HFF-Myc (cell line): ENCODE measurements at places on chromosomes 3 and 15.

- no peak for DNase-seq
Observed at GRCh38 chr3:63993653-63994079, 29.6 kb downstream of the PSMD6 start.

- DNase-seq: no peak
Observed at GRCh38 chr15:61489571-61489970, 260.5 kb upstream of the RORA start.

- DNase-seq: no peak
Observed at GRCh38 chr15:62894322-62895085, 148.0 kb upstream of the TPM1 start.

GRCh38 chr15:68403161-68403941, 28.6 kb downstream of the ITGA11 start:
- no peak for DNase-seq

DNA sequence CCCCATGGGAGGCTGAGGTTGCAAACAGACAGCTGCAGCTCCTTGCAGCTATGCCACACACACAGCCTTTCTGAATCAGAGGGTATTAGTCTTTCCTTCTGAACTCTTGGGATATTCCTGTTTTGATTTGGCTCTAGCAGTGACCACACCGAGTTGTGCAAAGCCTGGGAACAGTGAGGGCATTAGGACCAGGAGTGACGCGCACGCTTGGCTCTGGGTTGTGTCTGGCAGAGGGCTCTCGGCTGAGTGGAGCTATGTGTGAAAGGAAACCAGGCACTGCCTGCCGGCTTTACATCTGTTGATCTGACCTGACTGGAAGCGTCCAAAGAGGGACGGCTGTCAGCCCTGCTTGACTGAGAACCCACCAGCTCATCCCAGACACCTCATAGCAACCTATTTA, at the start of gene GALNT15:
TSS of gene GALNT15 (plus strand) at position 292 of the 400 bp plus-strand sequence. CDS start 472 bp downstream, outside the sequence.
- DNase-seq: peak; percentile 63

DNA sequence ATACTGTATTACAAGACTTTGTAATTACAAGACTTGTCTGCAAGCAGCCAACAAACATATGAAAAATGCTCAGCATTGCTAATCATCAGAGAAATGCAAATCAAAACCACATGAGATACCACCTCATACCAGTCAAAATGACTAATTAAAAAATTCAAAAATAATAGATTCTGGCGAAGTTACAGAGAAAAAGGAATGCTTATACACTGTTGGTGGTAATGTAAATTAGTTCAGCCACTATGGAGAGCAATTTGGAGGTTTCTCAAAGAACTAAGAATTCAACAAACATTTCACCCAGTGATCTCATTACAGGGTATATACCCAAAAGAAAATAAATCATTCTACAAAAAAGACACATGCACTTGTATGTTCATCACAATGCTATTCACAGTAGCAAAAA, 617.5 kb upstream of the CCDC54 start:
- no peak for DNase-seq

GRCh38 chr3:53170325-53171063, 9.5 kb downstream of the PRKCD start:
- no peak for DNase-seq

GRCh38 chr3:47427866-47428265, 47.0 kb downstream of the PTPN23 start:
- DNase-seq: no peak

GRCh38 chr15:25737218-25737643, 125.9 kb downstream of the ATP10A start:
- DNase-seq: no peak

DNA sequence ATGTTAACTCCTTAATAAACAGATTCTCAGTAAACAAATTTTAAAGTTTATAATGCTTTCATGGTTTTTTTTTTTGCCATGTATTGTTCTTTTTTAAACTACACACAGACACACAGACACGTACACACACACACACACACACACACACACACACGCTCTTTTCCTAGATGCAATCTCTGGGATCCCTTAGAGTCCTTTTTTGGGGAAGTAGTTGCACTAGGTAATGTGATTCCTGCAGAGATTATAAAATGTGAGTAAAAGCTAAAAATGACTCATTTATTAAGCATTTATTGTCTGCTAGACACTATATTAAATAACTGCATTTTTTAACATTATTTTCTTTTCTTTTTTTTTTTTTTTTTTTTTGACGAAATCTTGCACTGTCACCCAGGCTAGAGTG, 19.9 kb downstream of the NDUFB5 start:
- no peak for DNase-seq

DNA sequence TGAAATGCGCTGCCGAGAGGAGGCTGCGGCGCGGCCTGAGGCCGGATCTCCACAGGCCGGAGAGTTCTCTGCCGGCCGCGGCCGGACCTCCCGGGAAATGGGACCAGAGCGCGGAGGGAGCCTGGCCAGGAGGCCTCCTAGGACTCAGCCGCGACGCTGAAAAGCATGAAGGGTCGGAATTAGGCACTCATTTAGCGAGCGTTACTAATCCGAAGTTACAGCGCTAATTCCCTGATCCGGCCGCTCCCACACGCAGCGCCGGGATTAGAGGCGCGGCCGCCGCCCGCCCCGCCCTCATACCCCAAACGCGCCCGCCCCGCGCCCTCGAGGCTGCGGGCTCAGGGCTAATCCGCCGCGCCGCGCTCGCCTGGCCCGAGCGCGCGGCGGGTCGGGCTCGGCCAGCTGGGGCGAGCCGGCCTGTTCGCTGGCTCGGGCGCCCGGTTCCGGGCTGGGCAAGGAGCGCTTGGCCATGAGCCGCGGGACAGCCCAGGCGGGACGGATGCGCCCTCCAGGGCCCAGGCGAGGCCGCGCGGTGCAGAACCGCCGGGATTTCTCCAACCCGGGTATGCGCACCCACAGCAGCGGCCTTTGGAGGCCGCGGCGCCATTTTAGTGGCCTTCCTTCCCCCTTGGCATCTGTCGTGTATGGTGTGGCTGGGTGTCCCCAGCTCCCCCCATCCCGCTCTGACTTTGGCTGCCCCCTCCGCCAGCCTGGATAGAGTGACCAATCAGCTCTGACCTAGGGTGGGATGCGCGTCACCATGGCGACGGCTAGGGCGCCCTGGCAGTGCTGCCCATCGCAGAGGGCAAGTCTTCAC, 36.8 kb upstream of the POLG start:
- DNase-seq: no peak

DNA sequence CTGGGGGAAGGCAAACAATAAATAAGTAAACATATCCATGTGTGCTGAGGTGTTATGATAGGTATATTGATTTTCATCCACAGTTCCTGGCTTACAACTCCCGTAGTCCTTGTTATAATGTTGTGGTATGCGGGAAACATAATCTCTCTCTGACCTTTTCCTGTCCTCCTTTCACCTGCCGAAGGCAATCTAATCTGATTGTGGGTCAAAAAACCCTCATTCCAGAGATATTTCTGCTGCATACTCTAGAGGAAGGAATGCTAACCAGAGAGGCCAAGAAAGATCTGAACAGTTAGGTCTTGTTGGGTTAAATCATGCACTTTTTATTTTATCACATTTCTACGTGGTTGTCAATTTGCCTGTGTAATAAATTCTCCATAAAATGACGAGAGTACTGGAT, 383.6 kb upstream of the SEMA6D start:
- DNase-seq: no peak

DNA sequence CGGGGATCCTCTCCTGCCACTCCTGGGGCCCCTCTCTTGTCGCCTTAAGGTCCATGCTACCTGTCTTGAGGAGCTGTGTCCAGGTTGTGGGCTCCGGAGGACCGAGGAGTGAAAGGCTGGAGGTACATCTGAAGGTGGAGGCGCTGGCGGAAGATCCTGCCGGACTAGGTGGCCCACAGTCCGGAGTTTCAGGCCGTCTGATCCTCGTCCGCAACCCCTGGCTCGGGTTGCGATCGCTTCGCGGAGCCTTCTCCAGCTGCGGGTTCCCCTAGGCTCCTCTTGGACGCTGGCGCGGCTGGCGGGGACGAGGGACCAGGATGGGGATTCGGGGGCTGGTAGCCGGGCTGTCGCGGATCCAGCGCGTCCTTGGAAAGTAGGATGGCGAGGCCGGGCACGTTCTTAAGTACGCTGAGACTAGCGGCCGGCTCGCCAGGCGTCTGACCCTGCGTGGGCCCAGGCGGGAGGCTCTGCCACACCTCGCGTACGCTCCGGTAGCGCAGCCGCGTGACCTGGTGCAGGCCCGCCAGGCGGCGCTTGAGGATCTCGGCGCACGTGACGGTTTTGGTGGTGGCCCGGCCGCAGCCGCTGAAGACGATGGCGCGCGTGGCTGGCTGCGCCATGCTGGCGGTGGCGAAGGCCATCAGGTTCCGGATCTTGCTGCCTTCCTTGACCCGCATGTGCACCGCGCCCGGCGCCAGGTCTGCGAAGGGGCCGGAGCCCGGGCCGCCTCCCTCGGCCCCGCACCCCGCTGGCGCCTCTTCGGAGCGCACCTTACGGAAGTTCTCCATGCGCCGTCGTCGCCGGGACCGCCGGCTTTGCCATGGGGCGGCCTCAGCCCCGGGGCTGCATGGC, 550 bp downstream of the RPP25 start:
- DNase-seq: no peak

DNA sequence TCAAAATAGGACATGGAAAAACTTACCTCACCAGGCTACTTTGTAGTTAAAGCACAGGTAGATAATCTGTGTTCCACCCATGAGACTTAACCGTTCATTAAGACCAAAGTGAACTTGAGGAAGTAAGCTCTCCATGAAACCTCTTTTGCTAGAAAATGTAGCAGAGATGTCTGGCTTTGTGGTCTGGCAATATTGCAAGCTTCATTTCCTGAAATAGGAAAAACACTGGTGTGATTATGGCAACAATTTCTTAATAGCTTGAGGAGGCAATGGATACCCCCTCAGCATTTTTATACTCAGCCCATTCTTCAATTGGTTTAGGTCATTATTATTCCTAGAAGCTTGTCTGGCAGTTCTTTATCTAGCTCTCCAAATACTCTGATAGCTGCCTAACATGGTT, 957.3 kb downstream of the IGSF11 start:
- DNase-seq: no peak

DNA sequence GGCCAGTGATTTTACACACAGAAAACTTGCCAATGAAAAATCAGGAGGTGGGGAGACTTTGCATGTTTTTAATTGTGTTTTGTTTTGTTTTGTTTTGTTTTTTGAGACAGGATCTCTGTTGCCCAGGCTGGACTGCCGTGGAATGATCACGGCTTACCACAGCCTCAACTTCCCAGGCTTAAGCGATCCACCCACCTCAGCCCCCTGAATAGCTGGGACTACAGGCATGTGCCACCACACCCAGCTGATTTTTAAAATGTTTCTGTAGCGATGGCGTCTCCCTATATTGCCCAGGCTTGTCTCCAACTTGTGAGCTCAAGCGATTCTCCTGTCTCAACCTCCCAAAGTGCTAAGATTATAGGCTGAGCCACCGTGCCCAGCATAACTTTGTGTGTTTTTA, 46.0 kb downstream of the MEIS2 start:
- no peak for DNase-seq

- DNase-seq: no peak
Observed at GRCh38 chr3:67037615-67038014, 39.5 kb downstream of the KBTBD8 start.

GRCh38 chr15:96732704-96733103, 402.2 kb downstream of the NR2F2 start:
- DNase-seq: no peak

GRCh38 chr15:61457050-61457733, 228.1 kb upstream of the RORA start:
- DNase-seq: no peak

- no peak for DNase-seq
Observed at GRCh38 chr3:14876921-14877333, 58.2 kb downstream of the FGD5 start.

DNA sequence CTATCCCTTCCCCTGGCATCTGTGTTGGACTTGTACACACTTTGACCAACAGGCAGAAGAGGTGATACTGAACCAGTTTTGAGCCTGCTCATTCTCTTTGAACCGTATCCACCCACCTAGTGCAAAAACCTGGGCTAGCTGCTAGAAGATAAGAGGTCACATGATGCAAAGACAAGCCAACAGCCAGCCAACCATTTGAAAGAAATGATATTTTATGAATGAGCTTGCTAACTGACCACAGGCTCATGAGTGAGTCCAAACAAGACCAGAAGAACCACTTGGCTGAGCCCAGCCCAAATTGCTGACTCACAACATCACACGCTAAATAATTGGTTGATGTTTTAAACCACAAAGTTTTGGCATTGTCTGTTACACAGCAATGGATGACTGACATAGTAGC, 74.0 kb upstream of the CTNNB1 start:
- no peak for DNase-seq

DNA sequence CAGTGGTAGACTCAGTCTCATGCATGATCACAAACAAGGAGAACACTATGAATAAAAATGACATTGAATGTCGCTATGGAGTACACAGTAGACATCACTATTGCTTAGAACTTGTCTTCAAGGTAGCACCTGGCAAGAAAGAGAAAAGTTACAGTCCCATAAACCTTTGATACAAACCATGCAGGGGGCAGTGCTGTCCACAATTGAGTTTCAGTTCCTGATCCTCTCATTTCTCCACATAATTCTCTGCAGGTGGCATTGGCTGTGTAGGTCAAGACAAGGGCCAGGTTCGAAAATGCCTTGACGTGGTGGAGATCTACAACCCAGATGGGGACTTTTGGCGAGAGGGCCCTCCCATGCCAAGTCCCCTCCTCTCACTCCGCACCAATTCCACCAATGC, 47.9 kb downstream of the KBTBD12 start:
- no peak for DNase-seq

- DNase-seq: no peak
Observed at GRCh38 chr3:139532976-139533375, 6.6 kb downstream of the RBP1 start.

- DNase-seq: no peak
Observed at GRCh38 chr3:183022936-183023516, 42.7 kb upstream of the DCUN1D1 start.

DNA sequence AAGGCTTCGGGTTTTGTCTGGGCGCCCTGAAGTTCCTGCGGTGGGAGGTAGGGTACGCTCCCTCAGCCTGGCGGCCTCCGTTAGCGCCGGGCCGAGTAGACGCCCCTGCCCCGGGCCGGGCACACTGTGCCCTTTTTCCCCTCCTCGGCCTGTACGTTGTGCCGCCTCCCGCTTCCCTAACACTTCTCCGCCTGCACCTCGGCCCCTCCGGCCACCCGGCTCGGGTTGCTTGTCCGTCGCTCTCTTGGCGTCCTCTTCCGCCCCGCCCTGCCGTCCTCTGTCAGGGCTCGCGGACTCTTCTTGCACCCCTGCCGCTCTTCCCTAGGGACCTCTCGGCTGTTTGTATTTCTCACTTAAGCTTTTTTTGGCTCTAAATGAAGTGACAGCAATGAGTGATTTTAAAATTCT, 384 bp downstream of the KNL1 start:
- DNase-seq: no peak

GRCh38 chr15:88315221-88315878, 58.8 kb upstream of the NTRK3 start:
- DNase-seq: no peak
